HepG2 (cell line): ENCODE measurements at places on chromosomes 13 and 19. TPM values are rescaled to one million over a fixed set of nuclear protein-coding genes. Genes with fewer than 3 reads are reported as not detected.

Gene INSL3
- total RNA-seq, result not detected in 2 replicates

Gene ZNF177
- total RNA-seq, result 0.71 and 0.84 TPM in 2 replicates

Gene C19orf33
- total RNA-seq, result 2.8 and 3.3 TPM in 2 replicates

Gene ABHD17A
- 27.9 and 40.8 TPM in 2 replicates for total RNA-seq

DNA sequence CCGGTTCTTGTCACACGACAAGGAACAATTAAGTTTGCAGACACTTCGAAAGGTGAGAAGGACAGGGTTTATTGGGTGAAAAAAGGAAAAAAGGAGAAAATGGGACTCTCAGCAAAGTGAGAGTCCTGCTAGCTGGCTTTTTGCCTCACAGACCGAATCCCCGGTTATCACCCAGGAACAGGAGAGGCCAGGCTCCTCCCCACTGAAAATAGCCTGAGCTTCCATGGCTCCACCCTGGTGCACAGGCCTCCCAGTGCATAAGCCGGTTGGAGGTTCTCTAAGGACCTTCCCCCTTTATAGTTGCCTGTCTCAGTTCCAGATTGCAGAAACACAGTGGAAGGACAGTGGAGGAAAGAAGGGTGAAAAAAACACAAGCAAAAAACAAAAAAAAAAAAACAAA, 571.7 kb downstream of the KCTD12 start:
- DNase-seq, result no peak

- no peak for DNase-seq
Measured at GRCh38 chr13:46526100-46526735, 26.8 kb upstream of the LRCH1 start.

DNA sequence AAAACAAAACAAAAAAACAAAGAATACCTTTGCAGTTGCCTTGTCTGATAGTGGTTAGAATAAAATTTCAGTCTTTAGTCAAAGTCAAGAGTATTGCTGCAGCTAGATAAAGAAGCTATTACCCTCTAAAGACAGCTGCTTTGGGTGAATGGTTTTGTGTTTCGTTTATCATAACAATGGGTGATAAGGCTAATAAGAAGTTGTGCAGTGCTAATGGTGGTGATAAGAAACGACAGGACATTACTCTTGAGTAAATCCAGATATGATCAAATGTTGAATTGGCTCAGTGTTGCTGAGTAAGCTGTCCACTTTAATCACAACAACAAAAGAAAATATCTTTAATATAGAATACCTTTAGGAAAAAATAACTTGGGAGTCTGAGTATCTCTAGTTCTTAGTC, 1825.3 kb downstream of the SLITRK5 start:
- no peak for DNase-seq

DNA sequence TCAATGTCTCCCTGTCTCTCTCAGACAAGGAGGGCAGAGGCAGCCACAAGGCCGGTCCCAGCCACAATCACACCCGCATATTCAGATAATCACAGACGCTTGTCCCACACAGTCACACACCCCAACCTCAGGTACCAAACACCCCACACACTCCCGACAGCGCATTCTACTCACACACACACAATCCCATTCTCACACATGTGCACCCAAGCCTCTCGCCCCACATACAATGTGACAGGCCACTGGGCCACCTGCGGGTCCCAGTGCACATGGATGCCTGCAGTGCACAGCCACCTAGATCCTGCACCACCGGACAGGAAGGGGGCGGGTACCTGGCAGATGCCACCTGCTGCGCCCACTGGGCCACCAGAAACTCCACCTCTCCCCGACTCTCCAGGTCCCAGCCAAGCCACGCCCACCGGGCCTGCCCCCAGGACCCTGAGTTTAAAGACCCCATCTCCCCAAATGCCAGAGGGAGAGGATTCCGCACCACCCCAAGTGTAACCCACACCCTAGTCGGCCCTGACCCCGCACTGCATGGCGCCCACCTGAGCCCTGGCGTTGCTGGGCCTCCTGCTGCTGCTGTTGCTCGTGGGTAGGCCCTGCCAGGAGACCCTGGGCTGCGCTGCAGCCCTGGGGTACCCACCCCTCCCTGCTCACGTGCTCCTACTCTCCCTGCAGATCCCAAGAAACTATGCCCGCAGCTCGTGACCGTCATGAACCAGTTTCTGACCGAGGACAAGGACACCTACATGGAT, 10.6 kb downstream of the SCGB2B2 start:
- DNase-seq, result no peak

DNA sequence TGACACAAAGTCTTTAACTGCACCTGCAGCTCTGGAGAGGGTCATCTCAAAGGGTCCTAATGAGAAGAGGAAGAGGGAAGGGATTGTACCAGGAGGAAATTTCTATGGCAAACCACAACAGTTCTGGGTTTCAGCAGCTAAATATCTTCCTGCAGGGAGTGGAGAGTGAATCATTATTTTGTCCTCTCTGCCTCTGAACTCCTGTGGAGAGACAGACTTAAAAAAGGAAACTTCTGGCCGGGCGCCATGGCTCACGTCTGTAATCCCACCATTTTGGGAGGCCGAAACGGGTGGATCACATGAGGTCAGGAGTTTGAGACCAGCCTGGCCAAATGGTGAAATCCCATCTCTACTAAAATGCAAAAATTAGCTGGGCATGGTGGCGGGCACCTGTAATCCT, 16.9 kb upstream of the C1QTNF9 start:
- DNase-seq, result no peak

GRCh38 chr19:16351133-16351809, 26.6 kb downstream of the KLF2 start:
- no peak for DNase-seq

DNA sequence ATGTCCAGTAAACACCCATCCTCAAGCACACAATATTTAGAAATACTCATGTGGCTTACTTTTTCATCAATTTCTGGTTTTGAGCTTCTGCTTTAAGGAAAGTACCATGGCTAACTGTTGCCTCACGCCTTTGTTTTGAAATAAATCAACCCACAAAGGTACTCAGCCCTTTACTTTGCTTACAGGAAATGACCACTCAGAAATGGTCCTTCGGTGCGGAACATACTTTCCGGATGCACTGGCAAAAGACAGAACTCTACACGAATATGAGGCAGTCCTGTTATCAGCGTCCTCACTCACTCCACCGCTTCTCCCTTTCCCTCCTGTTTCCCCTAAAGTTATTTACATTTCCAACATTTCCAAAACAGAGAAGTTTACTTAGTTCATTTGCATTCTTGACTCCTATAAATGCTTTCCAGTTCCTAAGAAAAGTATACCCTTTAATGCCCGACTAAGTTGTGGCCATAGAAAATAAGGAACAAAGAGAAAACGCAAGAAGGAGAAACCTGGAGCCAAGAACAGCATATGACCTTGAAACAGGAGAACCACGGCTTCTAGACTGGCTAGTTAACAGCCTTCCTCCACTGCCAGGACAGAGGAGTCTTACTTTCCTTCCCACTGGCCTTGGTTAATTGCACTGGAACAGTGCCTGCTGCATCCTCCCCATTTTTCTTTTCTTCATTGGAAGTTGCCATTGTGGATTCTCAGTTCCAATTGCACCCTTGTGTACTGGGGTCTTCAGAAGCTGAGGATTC, 10.6 kb downstream of the FPR2 start:
- no peak for DNase-seq

- DNase-seq, result no peak
Measured at GRCh38 chr13:25973085-25973484, 78.7 kb downstream of the SHISA2 start.
